ENCODE measurements at places on chromosomes 7 and 10. TPM values are rescaled to one million over a fixed set of nuclear protein-coding genes. Genes with fewer than 3 reads are reported as not detected.
A peak's percentile ranks its signal among the peaks of the same experiment; 100 is the strongest.

DNA sequence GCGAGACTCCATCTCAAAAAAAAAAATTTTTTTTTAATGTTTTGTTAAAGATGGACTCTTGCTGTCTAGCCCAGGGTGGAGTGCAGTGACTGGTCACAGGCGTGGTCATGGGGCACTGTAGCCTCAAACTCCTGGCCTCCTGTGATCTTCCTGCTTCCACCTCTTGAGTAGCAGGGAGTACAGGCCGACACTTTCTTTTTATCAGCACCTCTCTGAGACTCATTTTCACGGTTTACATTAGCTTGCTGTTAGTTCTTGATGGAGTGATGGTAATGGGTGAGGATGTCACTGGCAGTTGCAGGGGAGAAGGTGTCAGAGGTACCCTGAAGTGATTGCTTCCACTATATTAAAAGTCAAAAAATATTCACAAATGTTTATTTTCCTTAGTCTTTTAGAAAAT lies 95.3 kb upstream of the MTPN start:
- no peak overlapping the region for H3K4me3 ChIP-seq
- H3K4me1 ChIP-seq, result no peaks in the 10 kb centered on the region
- no peak overlapping the region for H3K27ac ChIP-seq
- H3K36me3 ChIP-seq, result no peaks in the 10 kb centered on the region
- DNase-seq, result no peak

DNA sequence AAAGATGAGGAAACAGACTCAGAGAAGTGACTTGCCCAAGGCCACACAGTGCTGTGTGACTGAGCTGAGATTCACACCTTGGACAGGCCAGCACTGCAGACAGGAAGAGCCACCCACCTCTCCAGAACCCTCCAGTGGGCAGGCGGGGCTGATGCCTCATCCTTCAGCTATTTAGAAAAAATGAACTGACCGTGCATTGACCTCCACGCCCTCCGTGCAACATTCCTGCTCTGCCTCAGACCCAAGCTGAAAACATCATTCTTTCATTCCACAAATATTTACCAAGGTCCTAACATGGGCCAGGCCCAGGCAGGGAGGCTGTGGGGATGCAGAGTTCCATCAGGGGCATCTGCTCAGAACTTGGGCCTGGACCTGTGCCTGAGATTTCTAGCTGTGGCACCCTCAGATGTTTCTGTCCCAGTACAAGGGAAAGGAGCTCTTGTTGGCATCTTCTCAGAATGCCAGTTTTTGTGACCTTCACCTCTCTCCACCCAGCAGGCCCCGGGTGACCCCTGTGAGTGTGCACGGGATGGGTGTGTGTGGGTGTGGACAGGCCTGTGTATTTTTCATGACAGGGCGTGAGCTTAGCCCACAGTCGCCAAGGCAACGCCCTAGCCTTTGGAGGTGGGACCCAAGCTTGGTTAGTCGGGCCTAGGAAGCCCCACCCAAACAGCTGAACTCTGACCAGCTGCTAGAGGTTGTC lies 6.5 kb downstream of the VSIR start:
- no peak overlapping the region for H3K4me3 ChIP-seq
- no peaks in the 10 kb centered on the region for H3K27me3 ChIP-seq
- peak; percentile 95 for DNase-seq

DNA sequence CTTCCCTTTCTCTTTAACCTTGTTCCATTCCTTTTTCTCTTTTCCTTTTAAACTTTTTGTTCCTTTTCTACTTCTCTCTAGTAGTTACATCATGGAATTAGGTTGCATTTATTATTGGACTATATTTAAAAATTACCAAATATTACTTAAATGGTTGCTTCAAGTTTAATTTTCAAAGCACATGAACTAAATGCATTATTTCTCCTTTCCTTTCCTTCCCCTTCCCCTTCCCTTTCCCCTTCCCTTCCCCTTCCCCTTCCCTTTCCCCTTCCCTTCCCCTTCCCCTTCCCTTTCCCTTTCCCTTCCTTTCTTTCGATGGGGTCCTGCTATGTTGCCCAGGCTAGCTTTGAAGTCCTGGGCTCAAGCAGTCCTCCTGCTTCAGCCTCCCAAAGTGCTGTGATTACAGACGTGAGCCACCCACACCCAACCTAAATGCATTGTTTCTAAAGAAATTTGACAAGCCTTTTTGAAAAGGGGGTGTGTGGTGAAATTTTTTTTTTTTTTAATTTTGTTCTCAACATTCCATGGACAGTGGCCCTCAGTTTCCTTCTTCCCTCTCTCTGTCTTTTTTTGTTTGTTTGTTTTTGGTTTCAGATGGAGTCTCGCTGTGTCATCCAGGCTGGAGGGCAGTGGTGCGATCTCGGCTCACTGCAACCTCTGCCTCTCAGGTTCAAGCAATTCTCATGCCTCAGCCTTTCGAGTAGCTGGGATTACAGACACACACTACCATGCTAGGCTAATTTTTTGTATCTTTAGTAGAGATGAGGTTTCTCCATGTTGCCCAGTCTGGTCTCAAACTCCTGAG lies 31.2 kb downstream of the TMEM60 start:
- H3K27me3 ChIP-seq, result no peaks in the 10 kb centered on the region
- no peak overlapping the region for H3K4me3 ChIP-seq
- peaks cover 2% of the 10 kb centered on the region for H3K4me1 ChIP-seq
- peaks cover 3% of the 10 kb centered on the region for H3K36me3 ChIP-seq

- peak overlapping the region; percentile 11 for H3K27ac ChIP-seq
- peak; percentile 61 for DNase-seq
- no peak overlapping the region for H3K4me3 ChIP-seq
Measured at GRCh38 chr7:94344826-94345225, 49.9 kb upstream of the COL1A2 start.

Gene TMEM248
- 103 TPM for total RNA-seq

Gene TAS2R3
- total RNA-seq, result 0.72 TPM

Gene CALD1
- 532 TPM for total RNA-seq

DNA sequence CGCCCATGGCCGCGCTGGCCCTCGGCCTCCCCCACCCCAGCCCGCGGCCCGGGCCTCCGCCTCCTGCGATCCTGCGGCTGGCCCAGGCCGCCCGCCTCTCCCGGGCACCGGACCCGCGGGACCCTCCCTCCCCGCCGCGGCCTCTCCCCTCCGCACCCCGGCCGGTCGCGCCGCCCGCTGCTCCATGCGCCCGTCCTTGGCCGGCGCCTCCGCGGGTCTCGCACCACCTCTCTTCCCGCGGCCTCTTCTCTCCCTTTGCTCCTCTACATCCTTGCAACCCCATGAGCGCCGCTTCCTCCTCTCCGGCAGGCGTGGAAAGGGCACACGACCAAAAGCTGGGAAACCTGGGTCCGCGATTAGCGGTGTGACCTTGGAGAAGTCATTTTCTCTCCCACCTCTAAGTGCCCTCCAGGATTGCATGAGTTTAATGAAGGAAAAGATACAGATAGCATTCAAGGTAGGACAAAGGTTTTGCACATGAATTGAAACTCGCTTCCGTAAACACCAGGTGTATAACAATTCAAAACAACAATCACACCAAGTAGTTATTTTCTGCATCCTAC lies 448 bp upstream of the SRPK2 start:
- no peaks in the 10 kb centered on the region for H3K4me1 ChIP-seq
- H3K27ac ChIP-seq, result no peak overlapping the region
- H3K27me3 ChIP-seq, result no peaks in the 10 kb centered on the region
- peak overlapping the region; percentile 92 for H3K4me3 ChIP-seq
- peak; percentile 40 for DNase-seq

- H3K36me3 ChIP-seq, result no peaks in the 10 kb centered on the region
- H3K27ac ChIP-seq, result peak overlapping the region; percentile 59
- H3K4me3 ChIP-seq, result peak overlapping the region; percentile 5
- peak; percentile 92 for DNase-seq
Measured at GRCh38 chr10:21372651-21373410, 152.7 kb downstream of the SKIDA1 start.

GRCh38 chr7:24913801-24914464 lies 66.0 kb downstream of the OSBPL3 start:
- H3K27ac ChIP-seq, result no peak overlapping the region
- no peaks in the 10 kb centered on the region for H3K27me3 ChIP-seq
- H3K36me3 ChIP-seq, result no peaks in the 10 kb centered on the region
- DNase-seq, result no peak
- peaks cover 13% of the 10 kb centered on the region for H3K4me1 ChIP-seq

Gene CALML3
- not detected for total RNA-seq

DNA sequence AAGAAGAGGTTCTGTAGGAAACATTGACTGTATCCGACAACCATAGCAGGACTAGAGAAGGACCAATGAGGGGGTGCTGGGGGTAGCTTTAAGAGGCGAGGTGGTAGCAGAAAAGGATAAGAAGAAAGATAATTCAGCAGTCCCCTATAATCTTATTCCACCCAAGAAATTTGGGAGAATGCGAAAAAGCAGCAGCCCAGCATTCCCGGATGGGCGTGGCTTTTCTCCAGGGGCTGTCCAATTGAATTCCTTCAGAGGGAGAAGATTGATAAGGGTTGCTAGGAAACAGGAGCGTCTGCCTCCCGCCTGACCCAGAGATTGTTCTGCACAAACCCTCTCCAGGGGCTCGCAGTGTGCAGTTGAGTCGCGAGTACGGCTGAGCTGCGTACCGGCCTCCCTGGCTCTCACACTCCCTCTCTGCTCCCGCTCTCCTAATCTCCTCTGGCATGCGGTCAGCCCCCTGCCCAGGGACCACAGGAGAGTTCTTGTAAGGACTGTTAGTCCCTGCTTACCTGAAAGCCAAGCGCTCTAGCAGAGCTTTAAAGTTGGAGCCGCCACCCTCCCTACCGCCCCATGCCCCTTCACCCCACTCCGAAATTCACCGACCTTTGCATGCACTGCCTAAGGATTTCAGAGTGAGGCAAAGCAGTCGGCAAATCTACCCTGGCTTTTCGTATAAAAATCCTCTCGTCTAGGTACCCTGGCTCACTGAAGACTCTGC lies at the start of gene GRM3:
Gene GRM3 (plus strand): TSS at position 349 of the 721 bp plus-strand sequence. CDS start 121,237 bp downstream, outside the sequence.
- no peak within 1 kb of the TSS for H3K27ac ChIP-seq
- H3K36me3 ChIP-seq, result no peaks in the 10 kb centered on the region
- H3K4me3 ChIP-seq, result no peak within 1 kb of the TSS

- no peak overlapping the region for H3K27ac ChIP-seq
- H3K4me1 ChIP-seq, result peaks cover 12% of the 10 kb centered on the region
- H3K36me3 ChIP-seq, result peaks cover 21% of the 10 kb centered on the region
- no peak overlapping the region for H3K4me3 ChIP-seq
Measured at GRCh38 chr7:4720225-4720624, 38.1 kb downstream of the FOXK1 start.

Gene LIPJ
- not detected for total RNA-seq

- H3K27ac ChIP-seq, result no peak overlapping the region
- DNase-seq, result no peak
- H3K36me3 ChIP-seq, result peaks cover 35% of the 10 kb centered on the region
- H3K4me1 ChIP-seq, result peaks cover 4% of the 10 kb centered on the region
- H3K27me3 ChIP-seq, result no peaks in the 10 kb centered on the region
- H3K4me3 ChIP-seq, result no peak overlapping the region
Measured at GRCh38 chr10:103072891-103073290, 120.2 kb downstream of the NT5C2 start.

GRCh38 chr7:160958-161725 lies 31.2 kb upstream of the FAM20C start:
- H3K4me1 ChIP-seq, result peaks cover 1% of the 10 kb centered on the region
- no peak overlapping the region for H3K27ac ChIP-seq
- no peak for DNase-seq
- H3K4me3 ChIP-seq, result no peak overlapping the region
- no peaks in the 10 kb centered on the region for H3K36me3 ChIP-seq
- H3K27me3 ChIP-seq, result peaks cover 34% of the 10 kb centered on the region

GRCh38 chr10:117165538-117166417 lies 27.7 kb upstream of the VAX1 start:
- H3K27me3 ChIP-seq, result peaks cover 93% of the 10 kb centered on the region
- H3K36me3 ChIP-seq, result no peaks in the 10 kb centered on the region
- no peaks in the 10 kb centered on the region for H3K4me1 ChIP-seq

- DNase-seq, result no peak
- no peaks in the 10 kb centered on the region for H3K4me1 ChIP-seq
- no peak overlapping the region for H3K27ac ChIP-seq
- H3K36me3 ChIP-seq, result no peaks in the 10 kb centered on the region
- no peaks in the 10 kb centered on the region for H3K27me3 ChIP-seq
Measured at GRCh38 chr10:123538401-123539320, 127.5 kb upstream of the GPR26 start.

DNA sequence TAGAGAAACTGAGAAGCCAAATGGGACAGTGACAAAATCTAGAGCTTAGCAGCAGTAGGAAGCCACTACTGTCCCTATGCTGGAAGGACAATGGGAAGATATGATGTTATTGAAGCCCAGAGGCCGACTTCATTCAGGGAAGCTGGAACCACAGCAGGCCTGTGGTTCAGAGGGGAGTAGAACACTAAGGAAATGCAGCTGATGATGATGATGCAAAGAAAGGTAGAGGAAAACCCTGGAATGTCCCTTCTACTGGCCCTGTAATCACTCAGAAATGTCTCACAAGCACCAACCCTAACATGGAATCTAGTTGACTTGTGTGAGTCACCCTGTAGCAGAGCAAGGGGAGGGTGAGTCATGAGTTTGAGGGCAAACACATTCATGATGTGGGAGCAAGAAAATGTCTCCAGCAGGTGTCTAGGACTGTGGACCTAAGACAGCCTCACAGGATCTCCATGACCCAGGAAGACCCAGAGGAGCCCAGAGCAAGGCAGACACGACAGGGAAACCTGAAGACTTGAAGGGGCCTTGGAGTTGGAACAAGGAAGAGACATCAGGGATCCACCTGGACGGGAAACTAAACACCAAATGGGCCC lies 37.0 kb upstream of the LRRC17 start:
- H3K27me3 ChIP-seq, result no peaks in the 10 kb centered on the region
- no peaks in the 10 kb centered on the region for H3K36me3 ChIP-seq
- peaks cover 28% of the 10 kb centered on the region for H3K4me1 ChIP-seq
- no peak overlapping the region for H3K4me3 ChIP-seq
- H3K27ac ChIP-seq, result peak overlapping the region; percentile 52

DNA sequence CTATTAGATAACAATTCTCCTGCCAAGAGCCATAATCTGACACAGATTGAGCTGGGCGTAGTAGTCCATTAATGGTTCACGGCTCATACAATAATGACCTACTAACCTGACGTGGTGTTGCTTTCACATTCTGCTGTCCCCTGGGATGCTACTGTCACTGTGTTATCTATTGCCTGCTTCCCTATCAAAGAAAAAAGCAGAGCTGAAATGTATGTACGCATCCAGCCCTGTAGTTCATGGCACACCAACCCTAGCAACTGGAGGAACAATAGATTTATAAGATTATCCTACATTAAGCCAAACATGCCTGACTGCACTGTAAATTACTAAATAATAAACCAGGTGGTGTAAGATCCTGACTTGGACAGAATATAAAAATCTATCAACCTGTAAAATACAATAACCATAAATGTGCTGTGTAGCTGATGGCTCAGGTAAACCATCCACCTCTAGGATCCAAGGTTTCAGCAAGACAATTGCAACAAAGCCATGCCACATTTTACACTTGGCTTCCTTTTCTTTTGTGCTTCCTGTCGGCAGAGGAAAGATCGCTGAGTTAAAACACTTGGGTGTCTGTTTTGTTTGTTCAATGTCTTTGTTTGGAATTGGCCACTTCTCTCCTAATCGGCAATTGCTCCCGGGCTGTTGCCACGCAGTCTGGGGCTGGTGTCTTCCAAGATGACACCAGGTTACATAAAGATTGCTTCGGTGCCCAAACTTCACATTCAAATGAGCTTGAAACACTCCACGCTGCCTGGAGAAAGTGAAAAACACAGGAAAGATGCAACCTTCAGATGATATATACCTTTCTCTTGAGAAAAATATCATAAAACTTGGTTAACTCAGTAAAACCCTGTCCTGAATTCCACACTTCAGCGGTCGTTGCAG lies 143.9 kb upstream of the MGMT start:
- no peaks in the 10 kb centered on the region for H3K27me3 ChIP-seq
- H3K4me3 ChIP-seq, result peak overlapping the region; percentile 32
- H3K27ac ChIP-seq, result peak overlapping the region; percentile 100
- peaks cover 15% of the 10 kb centered on the region for H3K4me1 ChIP-seq
- no peaks in the 10 kb centered on the region for H3K36me3 ChIP-seq

All from IMR-90 (cell line).